ENCODE measurements at places on chromosomes 2 and 18. TPM values are rescaled to one million over a fixed set of nuclear protein-coding genes. Genes with fewer than 3 reads are reported as not detected.
A peak's percentile ranks its signal among the peaks of the same experiment; 100 is the strongest.

GRCh38 chr2:1253629-1254028 is 159.6 kb upstream of the TPO start:
- DNase-seq = no peak

- no peak for DNase-seq
These were observed 395.2 kb downstream of the BCL11A start for GRCh38 chr2:60158262-60158661.

- DNase-seq = no peak
These were observed 122.2 kb downstream of the ACKR3 start for GRCh38 chr2:236691799-236692167.

DNA sequence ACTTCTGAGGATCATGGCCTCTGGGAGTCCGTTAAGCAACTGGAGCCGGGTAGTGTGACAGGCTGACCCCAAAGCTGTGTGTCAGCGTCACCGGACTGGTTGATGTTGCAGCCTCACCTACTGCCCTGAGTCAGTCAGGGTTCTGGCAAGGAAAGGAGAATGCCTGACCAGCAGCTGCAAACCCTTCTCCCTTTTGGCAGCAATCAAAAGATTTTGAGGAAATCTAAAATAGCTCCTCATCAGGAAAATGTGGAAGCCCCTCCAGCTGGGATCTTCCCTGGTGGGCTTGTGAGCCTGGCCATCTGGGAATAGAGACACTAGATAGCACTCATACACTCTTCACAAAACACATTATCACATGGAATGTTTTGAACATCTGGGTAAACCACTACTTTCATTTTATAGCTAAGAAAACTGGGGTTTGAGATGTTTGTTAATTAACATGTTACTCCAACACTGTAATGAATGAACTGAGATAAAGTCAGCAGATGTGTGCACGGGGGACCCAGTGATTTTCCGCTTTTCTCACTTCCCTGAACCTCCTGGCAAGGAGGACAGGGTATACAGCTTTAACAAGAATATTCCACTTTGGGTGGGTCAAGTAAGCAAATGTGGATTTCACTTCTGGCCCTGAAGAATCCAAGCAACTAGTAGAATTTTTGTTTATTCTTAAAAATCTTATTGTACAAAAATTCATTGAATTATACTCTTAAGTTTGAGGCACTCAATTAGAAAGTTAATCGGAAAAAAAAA is 24.7 kb downstream of the CLUL1 start:
- no peak for DNase-seq

DNA sequence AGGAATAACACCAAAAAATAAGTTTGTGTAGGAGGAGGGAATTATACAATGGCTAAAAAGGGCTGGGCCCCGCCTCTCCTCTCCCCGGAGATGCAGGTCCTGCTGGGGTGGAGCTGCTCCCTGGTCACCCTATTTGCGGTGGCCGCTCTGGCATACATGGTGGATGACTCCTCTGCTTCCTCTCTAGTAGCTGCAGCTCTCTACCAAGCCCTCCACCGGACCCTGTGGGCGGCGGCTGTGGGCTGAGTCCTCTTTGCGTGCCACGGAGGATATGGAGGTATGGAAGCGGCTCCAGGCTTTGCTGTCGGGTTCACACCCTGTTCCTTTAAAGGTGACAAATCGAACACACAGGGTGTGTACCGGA is 77.1 kb upstream of the SEC11C start:
- DNase-seq = no peak

- DNase-seq = no peak
These were observed 20.2 kb downstream of the FAM124B start for GRCh38 chr2:224381521-224382279.

DNA sequence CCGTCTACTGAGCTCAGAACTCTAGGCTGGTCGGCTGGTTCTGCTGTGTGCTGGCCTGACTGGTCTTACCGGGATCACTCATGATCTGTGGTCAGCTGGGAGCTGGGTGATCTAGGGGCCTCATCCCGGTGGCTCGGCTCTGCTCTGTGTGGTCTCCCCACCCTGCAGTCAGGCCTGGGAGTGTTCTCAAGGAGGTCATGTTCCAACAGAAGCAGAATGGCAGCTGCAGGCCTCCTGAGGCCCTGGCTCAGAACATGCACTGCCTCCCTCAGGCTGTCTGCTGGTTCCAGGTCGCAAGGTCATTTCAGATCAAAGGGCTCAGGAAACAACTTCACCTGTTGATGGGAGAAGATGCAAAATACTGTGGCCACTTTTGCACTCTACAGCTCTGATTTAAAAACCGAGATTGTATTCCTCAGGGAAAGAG is 81.1 kb upstream of the RFX8 start:
- no peak for DNase-seq

DNA sequence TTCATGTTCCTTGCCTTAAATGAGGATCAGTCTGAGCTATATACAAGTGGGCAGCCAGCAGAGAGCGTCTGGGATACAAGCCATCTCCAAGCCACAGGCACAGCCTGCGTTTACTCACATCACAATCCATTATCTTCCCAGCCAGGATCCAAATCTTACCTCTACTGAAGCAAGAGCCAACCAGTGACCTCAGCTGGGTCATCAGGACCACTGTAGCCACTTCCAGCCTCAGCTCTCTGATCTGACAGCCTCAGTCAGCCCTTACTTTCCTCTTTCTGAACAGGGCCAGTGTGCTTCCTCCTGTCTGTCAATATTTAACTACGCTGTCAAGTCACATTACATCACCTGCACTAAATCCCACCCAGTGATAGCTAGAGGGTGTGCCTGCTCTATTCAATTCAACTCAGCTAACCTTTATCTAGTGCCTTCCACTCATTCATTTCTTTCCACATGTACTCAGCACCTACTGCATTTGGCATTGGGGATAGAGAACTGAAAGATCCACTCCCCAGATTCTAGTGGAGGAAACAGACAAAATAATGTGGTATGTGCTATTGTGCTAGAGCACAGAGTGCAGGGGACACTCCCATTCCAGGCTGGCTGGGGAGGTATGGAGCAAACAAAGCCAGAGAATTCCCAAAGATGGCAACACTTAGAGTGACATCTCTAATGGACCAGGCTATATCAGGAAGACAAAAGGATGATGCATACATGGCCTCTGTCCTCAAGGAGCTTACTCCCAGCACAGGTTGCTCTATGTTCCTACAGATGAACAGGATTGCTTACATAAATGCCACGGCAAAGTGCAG is 146.5 kb downstream of the NCKAP5 start:
- no peak for DNase-seq

- no peak for DNase-seq
These were observed 2.9 kb upstream of the SERPINB4 start for GRCh38 chr18:63646936-63647335.

DNA sequence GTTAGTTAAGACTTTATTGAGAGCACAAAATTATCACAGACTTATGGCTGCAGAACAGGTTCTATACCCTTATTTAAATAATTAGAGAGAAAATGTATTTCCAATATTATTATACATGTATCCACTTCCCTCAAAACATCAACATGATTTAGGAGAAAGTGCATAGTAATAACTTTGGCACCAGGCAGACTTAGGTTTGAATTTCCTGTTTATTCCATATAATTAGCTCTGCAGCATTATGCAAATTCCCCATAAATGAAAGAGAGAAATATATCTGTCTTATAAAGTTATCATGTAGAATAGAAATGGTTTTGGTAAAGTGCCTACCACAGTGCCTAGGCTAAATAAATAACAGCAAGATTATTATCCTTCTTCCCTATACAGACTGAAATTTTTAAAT is 15.3 kb downstream of the SCN9A start:
- no peak for DNase-seq

GRCh38 chr2:176997074-176997791 is 215.4 kb upstream of the HNRNPA3 start:
- DNase-seq = peak; percentile 40

- no peak for DNase-seq
These were observed 120.9 kb upstream of the RND3 start for GRCh38 chr2:150608341-150608740.

DNA sequence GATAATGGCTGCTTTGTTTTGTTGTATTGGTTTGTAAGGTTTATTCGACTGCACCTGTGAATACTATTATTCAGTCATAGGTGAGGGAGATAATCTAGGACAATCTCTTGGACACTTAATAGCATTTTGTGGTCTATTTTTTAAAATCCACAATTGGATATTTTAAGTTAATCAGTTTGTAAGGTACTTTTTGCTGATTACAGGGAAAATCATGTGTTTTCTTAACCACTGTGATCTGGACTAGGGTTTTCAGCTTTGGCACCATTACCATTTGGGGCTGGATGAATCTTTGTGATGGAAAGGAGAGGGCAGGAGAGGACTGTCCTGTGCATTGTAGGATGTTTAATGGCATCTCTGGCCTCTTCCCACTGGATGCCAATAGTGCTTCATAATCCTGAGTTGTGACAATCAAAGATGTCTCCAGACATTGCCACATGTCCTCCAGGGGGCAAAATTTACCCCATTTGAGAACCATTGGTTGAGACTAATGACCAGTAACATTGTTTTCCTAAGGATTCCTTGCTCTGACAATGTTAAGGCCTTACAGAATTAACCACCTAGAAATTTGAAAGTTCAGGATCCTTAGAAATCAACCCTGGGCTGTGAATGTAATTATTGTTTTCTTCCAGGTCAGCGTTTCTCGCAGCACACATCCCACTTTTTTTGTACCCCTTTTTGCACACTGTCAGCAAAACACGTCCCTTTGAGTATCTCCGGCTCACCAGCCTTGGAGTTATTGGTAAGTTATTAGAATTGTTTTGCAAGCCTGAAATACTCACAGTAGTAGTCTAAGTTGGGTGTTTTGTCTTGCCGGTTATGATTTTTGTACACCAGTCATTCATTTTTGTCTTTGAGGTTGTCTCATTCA is 15.6 kb downstream of the CNOT9 start:
- DNase-seq = no peak

DNA sequence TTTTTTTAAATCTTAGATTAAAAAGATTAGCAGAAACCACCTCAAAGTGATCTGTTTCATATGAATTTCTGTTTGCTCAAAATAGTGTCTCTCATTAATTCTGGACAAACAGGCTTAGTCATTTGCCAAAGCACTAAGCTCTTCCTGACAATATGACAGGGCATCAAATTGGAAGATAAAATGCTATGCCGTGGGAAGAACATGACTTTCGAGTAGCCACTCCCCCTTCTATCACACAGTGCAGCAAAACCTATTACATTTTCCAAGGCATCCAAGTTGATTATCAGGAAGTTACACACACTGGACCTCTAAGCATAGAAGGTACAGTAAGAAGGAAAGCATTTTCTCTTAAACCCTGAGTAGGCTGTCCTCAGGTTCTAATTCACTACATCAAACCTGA is 89.5 kb downstream of the STK39 start:
- no peak for DNase-seq

DNA sequence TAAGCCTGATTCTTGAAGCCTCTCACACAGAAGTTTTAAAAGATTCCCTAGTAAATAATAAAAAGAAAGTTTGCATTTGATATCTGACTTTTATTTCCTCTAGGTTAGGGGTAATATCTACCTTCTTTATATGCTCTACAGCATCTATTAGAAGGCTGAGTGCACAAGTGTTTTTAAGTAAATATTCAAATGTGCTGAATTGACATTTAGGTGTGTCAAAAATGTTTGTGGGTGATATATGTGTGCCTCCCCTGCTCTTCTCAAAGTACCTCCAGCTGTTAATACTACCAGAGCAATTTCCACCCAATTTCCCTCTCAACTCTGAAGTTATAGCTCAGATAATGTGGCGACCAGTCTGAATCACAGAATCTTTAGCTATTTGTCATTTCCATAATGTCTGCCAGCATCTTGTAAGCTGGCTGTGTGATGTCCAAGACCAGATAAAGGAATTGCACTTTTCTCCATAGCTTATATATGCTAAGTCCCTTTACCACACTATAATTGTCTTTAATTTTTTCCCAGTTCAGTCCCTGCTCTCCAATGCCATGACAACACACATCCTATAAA is 24.4 kb upstream of the ERMN start:
- no peak for DNase-seq

- DNase-seq = no peak
These were observed 420.2 kb upstream of the MEX3C start for GRCh38 chr18:51617572-51618260.

Gene IL1F10
- total RNA-seq = not detected

Gene SULT1C4
- not detected for total RNA-seq

Gene DNER
- total RNA-seq = not detected

Gene ACTR1B
- 123 TPM for total RNA-seq

Gene LYPD1
- total RNA-seq = not detected

Gene LOXHD1
- 0.05 TPM for total RNA-seq

Gene RFTN2
- not detected for total RNA-seq

Gene ASB18
- not detected for total RNA-seq

Gene GREB1
- total RNA-seq = 2.2 TPM

Gene VWA3B
- 0.19 TPM for total RNA-seq

Gene ZC3H6
- 26.3 TPM for total RNA-seq

Gene MYO1B
- 24.4 TPM for total RNA-seq

Gene ACKR3
- 1.0 TPM for total RNA-seq

Gene DSG4
- not detected for total RNA-seq

Gene EFR3B
- 0.93 TPM for total RNA-seq
